Osteoblast (primary cell): ENCODE measurements at places on chromosomes 4 and X. TPM values are rescaled to one million over a fixed set of nuclear protein-coding genes. Genes with fewer than 3 reads are reported as not detected.
A peak's percentile ranks its signal among the peaks of the same experiment; 100 is the strongest.

DNA sequence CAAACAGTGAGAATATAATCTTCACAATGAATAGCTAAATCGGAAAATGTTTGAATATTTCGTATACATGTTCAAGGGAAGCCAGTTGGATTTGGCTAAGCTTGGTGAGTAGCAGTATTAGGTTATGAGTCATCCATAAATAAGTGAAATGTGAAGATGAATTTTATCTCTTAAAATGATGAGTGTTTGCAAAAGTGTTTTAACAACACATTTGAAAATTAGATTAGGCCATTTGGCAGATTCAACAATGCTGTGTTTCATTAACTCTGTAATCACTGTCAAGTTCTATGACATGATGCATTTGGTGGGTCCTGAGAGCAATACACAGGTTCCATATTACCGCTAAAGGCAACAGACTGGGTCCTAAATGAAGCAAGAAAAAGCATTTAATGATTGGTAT is 301.9 kb upstream of the PRPS2 start:
- no peak for DNase-seq

- DNase-seq, result no peak
Observed at GRCh38 chrX:33892670-33893069, 239.4 kb downstream of the FAM47A start.

DNA sequence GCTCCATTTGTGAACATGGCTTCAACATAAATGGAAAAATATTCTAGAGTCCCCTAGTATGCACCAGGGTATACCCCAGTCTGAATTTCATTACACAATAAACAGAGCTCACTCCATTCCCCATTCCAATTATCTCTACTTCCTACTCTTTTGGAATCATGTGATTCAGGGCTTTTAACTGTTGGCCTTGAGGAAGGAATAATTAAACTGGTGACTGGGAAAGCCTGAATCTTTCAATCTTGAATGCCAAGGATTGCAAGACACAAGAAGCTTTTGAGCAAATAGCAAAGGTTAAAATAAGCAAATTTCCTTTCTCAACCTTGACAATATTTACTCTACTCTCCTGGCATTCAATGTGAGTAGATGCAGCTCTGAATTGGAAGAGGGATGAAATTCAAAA is 77.5 kb upstream of the INPP4B start:
- DNase-seq, result no peak

DNA sequence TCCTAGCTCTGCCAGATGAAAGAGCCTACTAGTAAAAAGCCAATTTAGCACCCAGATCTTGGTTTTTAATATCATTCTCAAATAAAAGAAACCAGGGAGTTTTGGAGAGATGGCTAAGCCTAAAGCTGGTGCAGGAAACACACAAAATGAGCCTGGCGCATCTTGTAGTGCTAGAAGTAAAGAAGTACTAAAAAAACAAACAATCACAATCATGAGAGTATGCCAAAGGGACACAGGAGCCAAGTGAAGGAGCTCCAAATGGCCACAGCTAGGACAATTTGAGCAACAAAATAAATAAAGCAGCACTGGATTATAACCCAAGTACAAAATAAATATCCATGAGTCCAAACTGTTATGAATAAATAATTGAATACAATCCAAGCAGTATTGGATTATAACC is 37.8 kb upstream of the HCCS start:
- no peak for DNase-seq

GRCh38 chrX:40016749-40017148 is 81.0 kb downstream of the BCOR start:
- DNase-seq, result no peak

- no peak for DNase-seq
Observed at GRCh38 chr4:40918330-40918729, 168.6 kb downstream of the NSUN7 start.

- DNase-seq, result peak; percentile 86
Observed at GRCh38 chr4:169345316-169345721, 74.6 kb upstream of the SH3RF1 start.

DNA sequence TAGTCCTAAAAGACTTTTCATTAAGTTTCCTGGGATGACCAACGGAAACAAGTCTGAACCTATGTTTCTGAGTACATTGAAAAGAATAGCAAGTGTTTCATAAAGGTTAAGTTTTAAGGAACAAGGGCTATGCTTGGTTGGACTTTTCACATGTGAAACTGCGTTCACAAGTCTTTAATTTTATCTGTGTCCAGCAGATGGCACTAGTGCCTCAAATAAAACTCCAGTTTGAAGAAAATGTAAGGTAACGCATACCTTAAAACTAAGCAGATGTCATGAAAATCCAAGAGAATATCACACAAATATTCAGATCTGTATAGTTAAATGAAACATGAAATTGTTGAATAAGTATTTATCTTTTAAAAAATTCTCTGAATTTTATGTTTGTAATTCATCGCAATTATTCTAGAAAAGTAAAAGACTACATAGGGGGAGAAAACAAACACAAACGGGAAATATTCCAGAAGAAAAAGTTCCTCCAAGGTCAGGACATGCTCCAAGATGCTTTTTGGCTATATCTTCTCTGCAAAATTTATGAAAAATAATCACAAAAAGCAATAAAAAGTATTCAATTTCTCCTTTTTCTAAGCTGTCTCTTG is 89.6 kb upstream of the MAD2L1 start:
- DNase-seq, result no peak

The MAGEA1 gene
- not detected in 2 replicates for total RNA-seq

The PIR gene
- total RNA-seq, result 15.9 and 16.5 TPM in 2 replicates

The PAGE2 gene
- total RNA-seq, result not detected in 2 replicates

The LRCH2 gene
- total RNA-seq, result 2.1 and 2.5 TPM in 2 replicates
